ENCODE measurements at places on chromosomes 6 and 20.

- DNase-seq: no peak
These were observed 239.0 kb upstream of the KCNQ5 start for GRCh38 chr6:72382602-72383529.

- DNase-seq: no peak
These were observed 483.4 kb upstream of the FLRT3 start for GRCh38 chr20:14820771-14821170.

GRCh38 chr6:17448165-17448564 is 54.8 kb downstream of the CAP2 start:
- DNase-seq: no peak

- DNase-seq: no peak
These were observed 1293.3 kb downstream of the EPHA7 start for GRCh38 chr6:92126088-92126487.

DNA sequence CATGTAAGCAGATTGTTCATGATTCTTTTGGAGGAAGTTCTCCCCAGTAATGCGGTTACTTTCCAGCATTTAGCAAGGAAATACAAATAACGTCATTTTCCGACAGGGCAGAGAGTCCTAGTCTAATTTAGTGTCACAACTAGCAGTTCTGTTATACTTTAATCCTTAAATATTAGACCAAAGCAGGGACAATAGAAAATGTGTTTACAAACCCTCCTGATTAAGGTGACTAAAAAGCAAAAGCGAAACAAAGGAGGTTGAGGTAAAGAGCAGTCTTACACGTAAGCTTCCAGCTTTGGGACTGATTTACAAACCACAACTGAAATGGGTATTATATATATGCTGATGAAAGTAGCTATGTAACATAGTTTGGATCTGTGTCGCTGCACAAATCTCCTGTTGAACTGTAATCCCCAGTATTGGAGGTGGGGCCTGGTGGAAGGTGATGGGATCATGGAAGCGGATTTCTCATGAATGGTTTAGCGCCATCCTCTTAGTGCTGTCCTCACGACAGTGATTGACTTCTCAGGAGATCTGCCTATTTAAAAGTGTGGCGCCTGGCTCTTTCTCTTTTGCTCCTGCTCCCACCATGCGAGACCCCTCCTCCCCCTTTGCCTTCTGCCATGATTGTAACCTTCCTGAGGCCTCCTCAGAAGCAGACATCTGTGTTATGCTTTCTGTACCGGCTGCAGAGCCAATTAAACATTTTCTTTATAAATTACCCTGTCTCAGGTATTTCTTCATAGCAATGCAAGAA is 81.9 kb downstream of the PLCB1 start:
- DNase-seq: no peak

GRCh38 chr6:95280686-95281273 is 296.6 kb upstream of the MANEA start:
- no peak for DNase-seq

DNA sequence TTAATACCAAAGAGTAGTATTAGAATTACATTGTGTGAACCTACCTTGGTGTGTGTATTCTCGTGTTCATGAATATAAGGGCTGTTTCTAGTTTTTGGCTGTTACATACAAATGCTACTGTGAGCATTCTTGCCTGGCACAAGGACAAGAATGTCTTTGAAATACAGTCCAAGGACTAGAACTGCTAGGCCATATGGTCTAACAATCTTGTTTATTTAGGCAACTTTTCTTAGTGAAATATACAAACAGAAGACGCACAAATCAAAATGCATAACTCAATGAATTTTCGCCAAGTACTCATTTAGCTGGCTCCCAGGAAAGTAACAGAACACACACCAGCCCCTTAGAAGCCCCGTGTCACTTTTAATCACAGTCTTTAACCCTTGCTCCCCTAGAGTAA is 28.5 kb downstream of the KDM1B start:
- DNase-seq: no peak

- peak; percentile 65 for DNase-seq
These were observed 116.9 kb downstream of the TTLL2 start for GRCh38 chr6:167441715-167442206.

DNA sequence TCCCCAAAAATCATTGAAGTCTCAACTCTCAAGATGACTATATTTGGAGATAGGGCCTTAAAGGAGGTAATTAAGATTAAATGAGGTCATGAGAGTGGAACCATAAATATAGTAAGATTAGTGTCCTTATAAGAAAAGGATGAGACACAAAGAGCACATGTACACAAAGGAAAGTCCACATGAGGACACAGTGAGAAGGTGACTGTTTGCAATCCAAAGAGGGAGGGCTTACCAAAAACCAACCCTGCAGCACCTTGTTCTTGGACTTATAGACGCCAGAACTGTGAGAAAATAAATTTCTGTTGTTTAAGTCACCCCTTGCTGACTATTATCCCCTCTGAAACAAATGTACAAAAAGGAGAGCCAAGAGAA is 150.4 kb upstream of the SMLR1 start:
- DNase-seq: no peak

DNA sequence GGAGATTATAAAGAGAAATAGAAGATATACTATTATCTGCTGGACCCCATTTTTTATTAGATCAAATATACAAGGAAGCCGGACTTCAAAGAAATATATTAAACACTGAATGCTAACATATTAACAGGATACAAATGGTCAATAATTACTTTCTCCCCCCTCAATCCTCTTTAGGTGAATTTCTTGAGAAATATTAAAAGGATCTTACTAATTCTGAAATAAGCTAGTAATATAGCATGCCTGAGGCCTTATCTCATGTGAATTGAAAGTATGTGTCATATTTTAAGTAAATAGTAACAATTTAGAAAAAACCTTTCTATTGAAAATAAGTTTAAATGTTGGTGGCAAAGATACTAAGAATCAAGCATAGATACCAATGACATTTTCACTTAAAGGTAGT is 954.7 kb upstream of the MAN1A1 start:
- DNase-seq: no peak

DNA sequence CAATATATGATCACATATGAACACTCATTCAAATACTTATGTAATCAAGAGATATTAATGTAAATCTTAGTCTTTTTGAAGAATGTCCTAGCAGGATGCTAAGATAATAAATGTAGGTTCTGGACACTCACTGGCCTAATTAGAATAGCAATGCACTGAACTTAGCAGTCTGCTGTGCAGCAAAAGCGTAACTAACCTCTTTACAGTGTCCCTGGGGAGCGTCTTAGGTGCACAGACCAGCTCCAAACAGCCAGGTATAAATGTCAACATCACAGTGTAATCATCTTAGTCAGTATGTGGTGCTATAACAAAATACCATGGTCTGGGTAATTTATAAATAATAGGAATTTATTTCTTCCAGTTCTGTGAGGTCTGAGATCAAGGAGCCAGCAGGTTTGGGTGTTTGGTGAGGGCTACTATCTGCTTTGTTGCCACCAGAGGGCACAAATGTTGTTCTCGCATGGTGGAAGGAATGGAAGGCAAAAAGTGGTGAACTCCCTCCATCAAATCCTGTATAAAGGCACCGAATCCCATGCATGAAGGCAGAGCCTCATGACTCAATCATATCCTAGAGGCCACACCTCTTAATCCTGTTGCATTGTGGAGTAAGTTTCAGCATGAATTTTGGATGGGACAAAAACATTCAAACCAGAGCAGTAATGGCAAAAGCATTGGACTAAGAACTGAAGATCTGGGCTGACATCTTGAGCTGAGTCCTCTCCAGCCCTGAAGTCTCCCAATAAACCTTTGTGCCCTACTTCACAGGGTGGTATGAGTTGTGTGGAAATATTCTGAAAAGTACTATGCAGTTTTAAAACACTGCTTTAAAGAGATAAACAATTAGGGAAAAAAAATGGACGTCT is 41.8 kb upstream of the FOXO3 start:
- DNase-seq: no peak

Measured in ecto neural progenitor cell (in vitro differentiated cells).